ENCODE measurements at places on chromosomes 16 and 17.

GRCh38 chr16:74291577-74292208, 4.9 kb upstream of the PSMD7 start:
- DNase-seq = no peak

DNA sequence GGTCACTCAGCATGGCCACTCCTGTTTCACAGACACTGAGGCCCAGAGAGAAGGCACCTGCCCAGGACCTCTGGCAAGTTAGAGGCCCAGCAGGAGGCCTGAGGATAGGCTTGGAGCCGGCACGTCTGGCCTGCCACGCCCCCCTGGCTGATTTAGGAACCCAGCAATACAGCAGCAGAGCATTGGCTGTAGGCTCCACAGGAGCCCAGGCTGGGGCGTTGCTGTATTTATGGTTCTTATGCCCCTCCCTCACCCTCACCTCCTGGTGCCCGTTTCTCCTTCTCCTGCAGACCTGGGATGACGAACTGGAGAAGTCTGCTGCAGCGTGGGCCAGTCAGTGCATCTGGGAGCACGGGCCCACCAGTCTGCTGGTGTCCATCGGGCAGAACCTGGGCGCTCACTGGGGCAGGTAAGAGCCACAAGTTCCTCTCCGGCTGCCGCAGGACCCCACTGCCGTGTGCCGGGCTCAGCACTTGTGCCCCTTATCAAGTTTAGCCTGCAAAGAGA, 25.8 kb downstream of the CRISPLD2 start:
- DNase-seq = no peak

GRCh38 chr17:72479113-72479512, 358.3 kb downstream of the SOX9 start:
- DNase-seq = no peak

DNA sequence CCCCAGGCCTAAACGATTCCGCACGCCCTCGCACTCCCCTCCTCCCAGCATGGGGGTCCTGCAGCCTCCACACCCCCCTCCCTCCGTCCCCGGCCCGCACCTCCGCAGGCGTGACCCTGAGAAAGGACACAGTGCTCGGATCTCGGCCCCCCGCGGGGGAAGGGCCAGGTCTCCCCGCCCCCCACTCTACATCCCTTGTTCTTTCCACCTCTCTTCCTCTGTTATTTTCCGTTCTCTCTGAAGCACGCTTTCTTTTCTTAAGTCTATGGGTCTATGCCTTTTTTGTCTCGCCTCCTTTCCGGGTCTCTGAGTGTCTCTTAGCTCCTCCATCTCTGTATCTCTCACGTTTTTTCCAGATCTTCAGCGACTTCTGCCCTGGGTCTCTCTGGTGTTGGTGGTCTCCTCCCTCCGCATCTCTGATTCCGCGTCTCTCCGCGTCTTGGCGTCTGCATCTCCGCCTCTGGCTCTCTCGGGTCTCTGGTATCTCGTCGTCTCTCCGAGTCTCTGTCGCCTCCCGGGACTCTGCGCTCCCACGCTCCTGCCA, 2.1 kb upstream of the HES7 start:
- DNase-seq = no peak

DNA sequence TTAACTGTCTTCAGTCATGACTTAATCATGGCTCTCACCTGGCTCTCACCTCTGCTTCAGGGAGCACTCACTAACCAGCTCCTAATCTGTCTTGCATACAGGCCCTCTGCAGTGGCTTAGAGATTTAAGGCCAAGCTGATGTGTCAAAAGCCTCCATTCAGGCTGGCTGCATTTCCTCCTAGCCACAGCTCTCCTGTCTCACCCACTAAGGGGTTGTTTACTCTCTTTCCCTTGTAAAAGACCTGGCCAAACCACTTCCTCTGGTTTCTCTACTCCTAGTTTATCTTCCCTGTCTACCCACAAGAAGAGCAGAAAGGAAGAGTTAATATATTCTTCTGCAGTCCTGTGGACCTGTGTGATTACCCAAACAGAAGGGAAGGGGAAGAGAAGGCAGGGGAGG, 9.3 kb upstream of the ASIC2 start:
- DNase-seq = no peak

DNA sequence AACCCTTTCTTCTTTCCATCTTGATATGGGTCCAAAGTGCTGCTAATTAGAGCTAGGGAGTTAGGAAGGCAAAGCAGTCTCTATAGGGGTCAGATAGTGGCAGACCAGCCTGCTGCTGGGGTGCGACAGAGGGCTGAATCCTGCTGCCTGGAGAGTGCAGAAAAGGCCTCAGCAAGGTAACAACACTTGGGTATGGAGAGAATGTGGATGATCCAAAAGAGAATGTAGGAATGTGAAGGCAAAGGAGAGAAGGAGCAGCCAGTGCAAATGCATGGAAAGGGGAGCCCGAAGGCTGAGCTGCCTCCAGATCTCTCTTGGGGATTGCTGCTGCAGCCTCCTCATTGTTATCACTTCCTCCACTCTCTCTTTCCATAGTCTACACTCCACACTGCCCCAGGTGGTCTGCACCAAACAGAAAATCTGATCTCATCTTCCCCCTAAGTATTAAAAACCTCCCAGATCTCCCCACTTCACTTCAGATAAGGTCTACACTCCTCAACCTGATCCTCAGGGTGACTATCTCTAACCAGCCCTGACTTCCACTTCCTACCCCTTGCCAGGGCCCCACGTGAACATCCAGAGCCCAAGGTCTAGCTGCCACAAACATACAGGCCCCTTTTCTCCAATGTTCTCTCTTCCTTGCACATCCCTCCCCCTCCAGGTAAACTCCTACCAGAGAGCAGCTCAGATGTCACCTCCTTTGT, 28.8 kb downstream of the TOM1L2 start:
- DNase-seq = no peak

DNA sequence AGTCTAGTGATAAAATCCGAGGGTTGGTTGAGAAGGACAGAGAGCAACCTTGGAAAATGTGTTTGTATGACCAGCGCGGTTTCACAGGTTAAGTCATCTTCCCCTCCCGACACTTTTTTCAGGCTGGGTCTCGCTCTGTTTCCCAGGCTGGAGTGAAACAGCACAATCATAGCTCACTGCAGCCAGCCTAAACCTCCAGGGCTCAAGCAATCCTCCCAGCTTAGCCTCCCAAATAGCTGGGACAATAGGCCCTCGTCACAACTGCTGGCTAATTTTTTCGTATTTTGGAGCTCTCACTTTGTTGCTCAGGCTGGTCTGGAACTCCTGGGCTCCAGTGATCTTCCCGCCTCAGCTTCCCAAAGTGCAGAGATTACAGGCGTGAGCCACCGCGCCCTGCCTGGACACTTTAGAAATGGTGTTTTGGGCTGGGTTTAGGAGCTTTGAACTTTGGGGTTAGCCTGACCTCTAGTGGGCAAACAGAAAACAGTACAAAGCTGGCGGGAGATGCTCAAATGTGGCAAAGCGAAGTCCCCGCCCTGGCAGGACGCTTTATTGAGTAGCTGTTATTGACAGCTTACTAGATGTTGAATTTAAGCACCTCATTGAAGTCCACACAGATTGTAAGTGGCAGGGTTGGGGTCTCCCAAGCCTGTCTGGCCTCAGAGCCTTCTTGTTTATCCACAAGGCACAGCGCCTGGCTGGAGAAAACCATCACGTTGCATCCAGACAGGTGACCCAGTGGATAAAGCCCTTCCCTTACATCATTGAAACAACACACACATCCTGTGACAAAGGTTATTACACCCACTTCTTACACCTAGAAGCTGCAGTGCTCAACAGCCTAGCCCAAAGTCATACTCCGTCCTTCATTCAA, 34.7 kb upstream of the RBBP6 start:
- no peak for DNase-seq

DNA sequence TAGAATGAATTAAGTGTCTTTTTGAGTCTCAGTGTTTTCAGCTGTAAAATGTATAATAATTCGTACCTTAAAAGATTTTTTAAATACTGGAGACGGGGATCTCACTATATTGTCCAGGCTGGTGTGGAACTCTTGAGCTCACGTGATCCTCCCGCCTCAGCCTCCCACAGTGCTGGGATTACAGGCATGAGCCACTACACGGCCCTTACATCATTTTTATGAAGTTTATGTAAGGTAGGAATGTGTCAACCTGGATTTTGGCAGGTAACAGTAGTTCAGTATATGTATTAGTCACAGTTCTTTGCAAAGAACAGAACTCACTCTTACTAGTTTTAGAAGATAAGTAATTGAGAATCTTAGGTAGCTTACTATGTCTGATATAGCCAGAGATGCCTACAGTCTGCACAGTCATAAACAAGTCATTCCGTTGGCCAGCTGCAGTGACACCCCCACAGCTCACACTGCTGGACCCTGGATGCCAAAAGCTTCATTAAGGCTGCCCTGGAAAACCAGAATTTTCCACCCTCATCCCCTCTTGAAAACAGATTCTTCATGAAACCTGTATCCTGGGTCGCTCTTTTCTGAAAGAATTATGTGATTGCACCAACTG, 583 bp upstream of the COX6A2 start:
- no peak for DNase-seq

DNA sequence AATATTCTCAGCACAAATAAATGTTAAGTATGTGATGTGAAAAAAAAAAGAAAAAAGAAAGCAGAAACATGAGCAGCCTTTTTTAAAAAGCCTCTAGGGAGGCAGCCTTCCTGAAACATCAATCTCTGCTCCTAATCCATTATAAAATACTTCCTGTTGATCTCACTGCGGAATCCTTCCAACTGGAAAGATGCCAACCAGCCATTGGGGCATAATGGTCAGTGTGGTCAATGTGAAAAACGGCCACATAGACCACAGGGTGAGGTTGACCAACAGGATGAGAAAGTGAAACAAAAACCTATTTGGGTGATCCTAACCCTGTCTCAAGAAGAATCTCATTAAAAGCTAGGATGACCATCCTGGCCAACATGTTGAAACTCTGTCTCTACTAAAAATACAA, 26.1 kb upstream of the ABCA8 start:
- peak; percentile 26 for DNase-seq

DNA sequence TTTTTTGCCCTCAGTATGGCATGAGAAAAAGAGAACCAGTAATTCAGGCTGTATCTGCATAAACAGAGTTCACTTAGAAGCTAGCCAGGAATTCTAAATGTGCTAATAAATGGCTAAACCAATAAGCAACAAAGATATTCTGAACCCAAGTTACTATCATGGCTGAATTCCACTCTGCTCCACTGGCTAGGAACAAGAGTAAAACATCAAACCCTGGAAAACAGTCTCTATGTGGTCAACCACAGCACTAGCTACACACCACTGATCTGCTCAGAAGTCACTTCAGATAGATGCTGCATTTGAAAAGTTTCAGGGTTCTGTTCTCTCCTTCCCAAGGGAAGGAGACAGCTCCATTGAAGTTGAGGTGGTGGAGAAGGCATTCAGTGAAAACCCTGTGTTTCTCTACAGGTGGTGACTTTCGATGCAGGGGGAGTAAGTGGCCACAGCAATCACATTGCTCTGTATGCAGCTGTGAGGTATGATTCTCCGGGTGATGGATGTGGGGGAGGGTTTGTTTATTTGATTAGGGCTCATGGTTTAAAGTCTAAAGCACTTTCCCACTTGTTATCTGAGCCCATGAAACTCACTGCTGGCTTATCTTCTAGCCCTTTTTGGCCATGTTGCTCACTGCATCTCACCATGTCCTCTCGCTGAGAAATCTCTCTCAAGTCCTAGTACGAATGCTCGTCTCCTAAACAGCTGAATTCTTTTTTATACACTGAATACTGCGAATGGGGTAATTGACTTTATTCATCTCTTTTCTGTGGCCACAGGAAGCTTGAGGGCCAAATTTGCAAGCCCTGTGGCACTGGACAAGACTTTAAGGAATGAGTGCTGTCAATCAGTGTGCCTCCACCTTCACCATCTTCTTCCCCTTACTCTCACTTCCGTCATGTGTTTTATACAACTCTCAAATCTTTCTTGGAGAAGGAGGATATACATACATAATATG, 39.9 kb downstream of the CENPV start:
- DNase-seq = no peak

DNA sequence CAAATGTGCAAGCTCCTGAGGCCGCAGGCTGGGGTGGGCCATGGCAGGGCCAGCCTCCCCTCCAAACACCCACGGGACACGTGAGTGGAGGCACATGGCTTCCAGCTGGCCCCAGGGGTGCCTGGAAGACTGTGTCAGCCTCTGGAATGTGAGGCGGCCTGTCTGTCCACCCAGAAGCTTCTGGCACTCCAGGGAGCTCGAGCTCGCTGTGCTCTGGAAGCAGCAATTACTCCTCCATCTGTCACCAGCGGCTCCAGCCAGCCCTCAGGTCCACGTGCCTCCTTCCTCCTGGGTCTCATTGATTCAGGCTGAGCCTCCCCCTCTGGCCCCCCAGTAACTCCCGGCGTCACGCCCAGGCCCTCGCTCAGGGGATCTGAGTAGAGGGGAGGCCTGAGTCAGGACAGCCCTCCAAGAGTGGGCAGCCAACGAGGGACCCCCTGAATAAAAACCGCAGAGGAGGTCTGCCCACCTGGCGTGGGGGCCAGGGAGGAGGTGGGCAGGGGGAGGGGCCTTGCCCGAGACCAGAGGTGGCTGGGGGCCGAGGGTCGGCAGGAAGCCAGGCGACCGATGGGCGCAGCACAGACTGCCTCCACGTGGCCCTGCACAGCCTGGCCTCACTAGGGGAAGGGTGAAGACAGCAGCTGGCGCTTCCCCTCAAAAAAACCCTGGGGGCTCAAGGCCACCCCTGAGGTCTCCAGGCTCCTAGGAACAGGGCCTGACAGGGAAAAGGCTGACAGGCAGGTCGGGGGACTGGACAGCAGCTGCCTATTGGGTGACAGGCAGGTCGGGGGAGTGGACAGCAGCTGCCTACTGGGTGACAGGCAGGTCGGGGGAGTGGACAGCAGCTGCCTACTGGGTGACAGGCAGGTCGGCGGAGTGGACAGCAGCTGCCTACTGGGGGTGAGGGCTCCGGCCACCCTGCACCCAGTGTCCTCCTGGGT, 11.9 kb downstream of the PIEZO1 start:
- no peak for DNase-seq

DNA sequence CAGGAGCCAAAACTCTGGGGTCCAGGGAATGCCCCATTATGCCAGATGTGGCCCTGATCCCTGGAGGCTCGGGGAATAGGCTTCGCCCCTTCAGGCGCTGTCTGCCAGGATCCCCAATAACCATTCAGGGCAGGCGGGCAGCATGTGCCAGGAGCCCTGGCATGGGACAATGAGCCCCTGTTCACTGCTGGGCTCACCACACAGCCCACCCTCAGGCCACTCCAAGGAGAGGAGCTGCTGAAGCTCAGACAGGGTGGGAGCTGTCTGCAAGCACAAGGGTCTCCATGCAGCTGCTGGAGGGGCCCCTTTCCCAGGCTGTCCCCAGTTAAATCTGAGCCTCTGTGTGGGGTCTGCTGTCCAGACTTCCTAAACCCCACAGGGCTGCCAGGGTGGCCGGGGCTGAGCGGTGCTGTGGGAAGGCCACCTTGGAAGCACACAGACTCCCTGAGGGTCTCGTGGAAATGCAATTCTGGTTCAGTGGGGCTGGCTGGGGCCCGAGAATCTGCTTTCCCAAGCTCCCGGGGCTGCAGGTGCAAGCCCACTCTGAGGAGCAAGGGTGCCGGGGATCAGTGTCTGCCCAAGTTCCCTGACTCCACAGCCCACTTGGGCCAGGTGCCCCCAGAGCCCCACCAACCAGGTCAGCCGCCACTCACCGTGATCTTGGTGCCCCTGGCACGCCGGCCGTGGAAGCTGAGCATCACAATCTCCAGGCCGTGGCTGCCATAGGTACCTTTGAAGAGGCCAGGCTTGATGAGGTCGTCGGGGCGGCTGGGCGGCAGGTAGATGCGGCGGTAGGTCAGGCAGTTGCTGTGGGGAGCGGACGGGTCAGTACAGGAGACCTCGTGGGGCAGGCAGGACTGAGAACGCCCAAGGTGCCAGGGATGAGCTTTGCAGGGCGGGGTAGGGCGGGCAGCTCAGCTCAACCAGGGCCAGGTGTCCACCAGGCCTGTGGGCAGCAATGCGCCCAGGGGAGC, 17.7 kb upstream of the C16orf95 start:
- DNase-seq = no peak
